ENCODE measurements at places on chromosomes 6 and 20.

DNA sequence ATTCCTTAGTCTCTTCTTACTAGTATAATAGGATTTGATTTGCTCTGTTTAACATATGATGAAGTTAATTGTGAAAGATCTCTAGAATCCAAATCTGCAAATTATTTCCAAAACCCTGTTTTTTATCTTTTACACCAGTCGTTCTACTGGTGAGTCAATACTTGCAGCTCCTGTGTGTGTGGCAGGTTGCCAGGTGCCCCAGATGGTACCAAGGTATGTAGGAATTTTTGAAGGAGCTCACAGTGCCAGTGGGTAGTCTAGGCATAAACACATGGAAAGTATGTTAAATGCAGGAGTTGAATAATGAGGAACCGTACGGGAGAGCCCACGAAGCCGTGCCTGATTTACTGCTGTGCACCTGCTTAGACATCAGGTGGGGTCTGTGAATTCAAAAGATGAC, 192.2 kb downstream of the FARS2 start:
- no peak for DNase-seq

DNA sequence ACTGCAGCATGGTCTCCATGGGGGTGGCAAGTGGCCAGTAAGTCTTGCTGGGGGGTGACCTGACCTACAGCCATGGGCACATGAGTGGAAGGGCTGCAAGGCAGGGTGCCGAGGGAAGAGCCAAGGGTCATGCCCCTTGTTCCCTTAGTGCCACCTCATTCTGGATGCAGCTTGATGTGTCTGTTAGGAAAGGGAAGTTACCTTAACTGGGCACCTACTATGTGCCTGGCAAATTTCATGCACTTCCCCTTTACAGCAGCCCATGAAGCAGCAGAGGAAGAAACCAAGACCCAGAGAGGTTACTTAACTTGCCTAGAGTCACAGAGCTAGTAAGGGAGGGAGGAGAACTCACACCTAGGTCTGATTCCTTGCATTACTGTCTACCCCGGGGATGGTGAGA, 174.0 kb downstream of the MRPL14 start:
- no peak for DNase-seq

- no peak for DNase-seq
These were observed 13.2 kb downstream of the SNHG17 start for GRCh38 chr20:38421915-38422314.

DNA sequence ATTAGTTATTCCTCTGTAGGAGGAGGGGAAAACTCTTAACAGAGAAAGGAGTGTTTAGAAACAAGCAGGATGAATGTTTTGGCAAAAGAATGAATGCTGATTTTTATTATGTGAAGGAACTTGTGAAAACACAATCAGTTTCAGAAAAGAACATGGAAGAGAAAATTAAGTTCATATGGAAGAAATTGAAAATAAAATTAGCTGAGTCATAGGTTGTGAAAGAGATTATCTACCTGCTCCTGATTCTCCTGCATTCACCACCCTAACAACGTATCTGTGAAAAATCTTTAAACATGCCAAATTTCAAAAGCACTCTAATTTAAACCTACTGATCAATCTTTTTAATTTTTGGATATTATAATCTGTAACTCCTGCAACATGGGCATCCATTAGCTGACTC, 227.3 kb upstream of the RSPO3 start:
- DNase-seq, result no peak

DNA sequence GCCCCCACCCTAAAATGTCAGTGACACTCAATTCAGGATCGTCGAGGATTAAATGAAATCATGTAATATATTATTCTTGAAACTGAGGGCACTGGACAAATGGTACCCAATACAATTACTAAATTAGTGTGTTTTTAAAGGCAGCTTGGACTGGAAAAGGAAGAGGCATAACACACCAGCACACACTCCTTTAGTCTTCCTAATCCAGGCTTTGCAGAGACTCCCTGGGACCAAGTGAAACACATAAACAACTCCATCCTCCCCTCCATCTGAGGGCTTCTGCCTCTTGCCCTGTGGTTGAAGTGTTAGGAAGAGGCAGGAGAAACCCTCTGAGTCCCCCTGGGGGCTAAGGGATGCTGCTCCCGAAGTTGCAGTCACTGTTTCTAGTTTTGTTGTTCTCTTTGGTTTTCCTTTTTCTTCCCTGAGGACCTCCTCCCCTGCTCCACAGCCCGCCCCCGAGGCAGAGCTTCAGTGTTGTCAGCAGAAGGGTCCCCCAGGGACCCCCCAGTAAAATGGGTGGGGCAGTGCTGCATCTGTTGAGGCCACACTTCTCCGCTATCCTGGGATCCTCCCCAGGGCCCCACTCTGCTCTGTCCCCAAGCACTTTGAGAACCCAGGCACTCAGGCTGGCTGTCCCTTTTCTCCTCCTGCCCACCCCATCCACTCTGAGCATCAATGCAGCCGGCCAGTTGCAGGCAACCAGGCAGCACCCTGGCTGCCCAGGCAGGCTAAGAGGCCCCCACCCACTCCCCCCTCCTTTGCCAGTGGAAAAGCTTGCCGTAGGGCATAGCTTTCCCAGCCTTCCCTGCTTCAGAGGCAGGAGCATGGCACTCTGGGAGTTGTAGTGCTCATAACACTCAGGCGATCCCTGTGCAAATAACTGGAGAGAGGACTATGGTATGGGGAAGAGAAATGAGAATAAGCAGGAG, 5.9 kb downstream of the TMEM63B start:
- DNase-seq, result no peak

GRCh38 chr6:96923871-96924493, 546 bp upstream of the KLHL32 start:
- no peak for DNase-seq

- DNase-seq, result no peak
These were observed 8.2 kb upstream of the STMND1 start for GRCh38 chr6:17093686-17094085.

GRCh38 chr6:21522797-21523456, 70.6 kb upstream of the SOX4 start:
- DNase-seq, result no peak

GRCh38 chr6:33164665-33165373, 27.4 kb downstream of the COL11A2 start:
- no peak for DNase-seq

All from LNCaP clone FGC (cell line).